Activated CD8-positive, alpha-beta T cell treated with anti-CD3 and anti-CD28 coated beads, Interleukin-2, amount 10 ng/mL, durations not matched to agents 7 days and 5 days (primary cell): ENCODE measurements at places on chromosomes 7 and 10. TPM values are rescaled to one million over a fixed set of nuclear protein-coding genes. Genes with fewer than 3 reads are reported as not detected.
A peak's percentile ranks its signal among the peaks of the same experiment; 100 is the strongest.

DNA sequence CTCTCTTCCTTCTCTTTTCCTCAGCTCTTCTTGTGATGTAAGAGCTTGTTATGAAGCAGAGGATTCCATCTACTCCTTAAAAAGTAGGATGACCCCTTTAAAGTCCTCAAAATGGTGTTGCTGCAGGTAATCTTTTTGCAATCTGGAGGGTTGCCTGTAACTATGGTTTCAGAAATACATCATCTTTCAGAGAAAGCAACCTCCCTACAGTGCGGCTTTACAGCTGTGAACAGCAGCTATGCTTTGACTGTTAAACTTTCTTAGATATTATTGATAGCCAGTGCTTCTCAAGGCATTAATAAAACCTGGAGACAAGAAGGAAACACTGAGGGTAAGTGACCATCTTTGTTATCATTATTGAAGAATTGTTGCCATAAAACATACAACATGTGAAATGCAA is 86.6 kb upstream of the MDFIC start:
- no peak for DNase-seq

DNA sequence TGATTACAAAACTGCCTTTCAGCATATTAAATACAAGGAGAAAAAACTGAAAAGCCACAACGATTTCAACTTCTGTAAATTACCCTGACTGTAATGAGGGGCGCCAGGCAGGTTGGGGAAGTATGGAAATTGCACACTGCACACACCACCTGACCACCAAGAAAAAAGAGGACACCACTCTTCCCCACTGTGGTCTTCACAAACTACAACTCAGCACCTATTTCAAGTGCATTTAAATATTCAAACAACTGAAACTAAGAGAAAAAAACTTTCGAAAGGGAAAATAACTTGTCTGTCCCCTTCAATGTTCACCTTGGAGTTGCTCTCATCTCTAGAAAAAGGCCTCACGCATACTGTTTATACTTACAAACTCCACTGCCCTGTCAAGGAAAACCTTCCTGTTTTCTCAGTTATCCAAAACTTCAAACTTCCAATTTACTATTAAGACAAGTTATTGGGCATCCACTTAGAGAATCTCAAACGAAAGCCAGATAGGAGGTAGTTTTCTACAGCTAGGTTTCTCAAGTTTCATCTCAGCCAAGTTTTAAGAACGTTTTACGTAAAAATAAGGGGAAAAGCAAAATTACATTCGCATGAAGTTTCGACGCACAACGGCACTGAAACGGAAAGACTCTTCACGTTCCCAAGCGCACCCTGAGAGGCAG is 1.4 kb downstream of the LARP4B start:
- peak; percentile 40 for DNase-seq

- DNase-seq = no peak
Observed at GRCh38 chr10:61847640-61848039, 53.9 kb upstream of the ARID5B start.

MMS19 gene
- 71.7 TPM for total RNA-seq

PRPS1L1 gene
- not detected for total RNA-seq

TSPAN33 gene
- total RNA-seq = 2.8 TPM
